Lower leg skin (tissue), 4 donors: ENCODE measurements at places on chromosomes 3 and 15.

GRCh38 chr3:178169421-178169820 is 366.8 kb upstream of the KCNMB2 start:
- no peak for DNase-seq

DNA sequence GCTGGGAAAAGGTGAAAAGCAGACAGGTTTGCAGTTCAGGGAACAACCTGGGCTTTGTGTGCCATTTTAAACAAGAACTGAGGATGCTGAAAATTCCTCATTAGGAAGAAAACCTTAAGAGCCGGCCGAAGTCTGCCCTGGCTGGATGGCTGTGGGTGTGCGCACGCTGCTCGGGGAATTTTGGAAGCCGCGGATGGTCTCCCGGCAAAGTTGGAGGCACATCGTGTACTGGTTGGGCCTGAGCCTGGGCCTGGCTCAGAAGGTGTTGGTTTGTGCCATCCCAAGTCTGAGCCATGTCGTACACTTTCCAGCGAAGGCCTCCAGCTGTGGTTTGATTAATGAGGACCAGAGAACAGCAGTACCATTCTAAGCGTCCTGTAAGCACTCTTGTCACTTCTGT is 188.2 kb downstream of the ATP10A start:
- DNase-seq = peak; percentile 92

GRCh38 chr3:55854494-55854893 is 367.4 kb upstream of the WNT5A start:
- DNase-seq = no peak

- no peak for DNase-seq
These were observed 360.1 kb downstream of the SHQ1 start for GRCh38 chr3:72487946-72488737.
